ENCODE measurements at places on chromosomes 16 and 17. TPM values are rescaled to one million over a fixed set of nuclear protein-coding genes. Genes with fewer than 3 reads are reported as not detected.

GRCh38 chr16:69709456-69710084, 16.8 kb downstream of the NQO1 start:
- peak; percentile 37 for ATAC-seq

SCGB1C2 gene
- not detected for total RNA-seq

KREMEN2 gene
- total RNA-seq = 1.3 TPM

DNA sequence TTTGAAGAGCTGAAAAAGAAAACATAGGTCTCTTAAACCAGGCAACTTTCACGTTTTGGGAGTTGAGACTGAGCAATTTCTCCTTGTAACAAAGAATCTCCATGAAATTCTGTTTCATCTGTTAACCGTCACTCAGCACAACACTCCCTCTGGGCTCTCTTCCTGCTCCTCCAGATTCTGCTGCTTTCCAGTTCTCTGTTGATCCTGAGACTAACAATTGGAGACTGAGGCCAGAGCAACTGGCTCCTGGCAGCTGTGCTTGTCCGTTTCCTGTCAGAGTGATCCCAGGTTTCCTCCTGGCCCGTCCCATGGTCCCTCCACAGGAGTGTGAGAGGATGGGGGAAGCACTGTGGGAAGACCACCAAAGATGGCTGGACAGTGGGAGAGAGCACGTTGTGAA, 32.5 kb downstream of the IST1 start:
- peak; percentile 14 for ATAC-seq

DNA sequence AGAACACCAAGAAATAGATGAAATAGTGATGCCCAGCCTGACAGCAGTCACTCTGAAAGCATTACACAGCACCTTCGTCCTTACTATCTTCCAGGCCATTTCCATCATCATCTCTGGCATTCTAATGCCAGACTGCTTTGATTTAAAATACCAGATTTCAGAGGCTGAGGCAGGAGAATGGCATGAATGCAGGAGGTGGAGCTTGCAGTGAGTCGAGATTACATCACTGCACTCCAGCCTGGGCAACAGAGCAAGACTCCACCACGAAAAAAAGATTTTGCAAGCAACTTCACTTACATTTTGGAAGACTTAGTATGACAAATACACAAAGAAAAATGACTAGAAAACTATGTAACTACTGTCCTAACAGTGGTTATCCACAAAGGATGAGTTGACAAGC, 244.0 kb downstream of the CPPED1 start:
- ATAC-seq = no peak

TEX19 gene
- total RNA-seq = not detected

- ATAC-seq = no peak
These were observed 24.0 kb downstream of the IGF2BP1 start for GRCh38 chr17:49021095-49021767.

DNA sequence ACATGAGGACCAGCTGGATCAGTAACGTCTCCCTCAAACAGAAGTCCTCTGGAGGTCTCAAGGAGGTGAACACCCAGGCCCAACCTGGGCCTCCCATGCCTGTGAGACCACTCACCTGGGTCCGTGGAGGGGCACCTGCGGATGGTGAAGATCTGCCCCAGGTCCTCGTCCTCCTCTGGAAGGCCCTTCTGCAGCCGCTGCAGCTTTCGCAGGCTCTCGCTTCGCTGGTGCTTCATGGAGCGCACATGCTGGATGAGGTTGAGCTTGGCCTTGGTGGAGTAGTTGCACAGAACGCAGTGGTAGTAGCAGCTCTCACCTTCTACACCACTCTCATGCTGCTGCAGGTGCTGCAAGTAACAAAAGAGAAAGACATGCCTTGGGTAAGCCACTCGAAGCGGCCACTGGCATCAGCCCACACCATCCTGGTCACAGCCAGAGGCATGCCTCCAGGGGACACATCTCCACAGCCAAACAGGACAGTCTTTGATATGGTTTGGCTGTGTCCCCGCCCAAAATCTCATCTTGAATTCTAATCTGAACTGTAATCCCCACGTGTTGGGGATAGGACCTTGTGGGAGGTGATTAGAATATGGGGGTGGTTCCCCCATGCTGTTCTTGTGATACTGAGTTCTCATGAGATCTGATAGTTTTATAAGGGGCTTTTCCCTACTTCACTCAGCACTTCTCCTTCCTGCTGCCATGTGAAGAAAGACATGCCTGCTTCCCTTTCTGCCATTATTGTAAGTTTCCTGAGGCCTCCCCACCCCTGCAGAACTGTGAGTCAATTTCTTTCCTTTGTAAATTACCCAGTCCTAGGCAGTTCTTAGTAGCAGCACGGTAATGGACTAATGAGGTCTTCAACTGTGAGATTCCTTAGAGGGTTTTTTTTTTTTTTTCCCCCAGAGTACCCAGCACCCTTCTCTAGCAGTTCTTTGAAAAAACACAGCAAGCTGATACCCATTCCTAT, 158.0 kb downstream of the ZFHX3 start:
- ATAC-seq = no peak

KRT33A gene
- total RNA-seq = 0.92 TPM

DNA sequence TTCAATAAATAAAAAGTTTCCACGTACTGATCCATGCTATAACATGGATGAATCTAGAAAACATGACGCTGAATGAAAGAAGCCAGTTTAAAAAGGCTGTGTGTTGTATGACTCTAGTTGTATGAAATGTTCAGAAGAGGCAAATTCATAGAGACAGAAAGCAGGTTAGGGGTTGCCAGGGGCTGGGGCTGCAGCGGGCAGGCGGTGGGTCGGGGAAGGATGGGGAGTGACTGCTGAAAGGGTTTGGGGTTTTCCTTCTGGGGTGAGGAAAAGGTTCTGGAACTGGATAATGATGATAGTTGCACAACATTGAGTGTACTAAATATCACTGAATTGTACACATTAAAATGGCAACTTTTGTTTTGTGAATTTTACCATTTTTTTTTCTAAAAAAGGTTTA, 36.3 kb downstream of the NOL11 start:
- ATAC-seq = no peak

DNA sequence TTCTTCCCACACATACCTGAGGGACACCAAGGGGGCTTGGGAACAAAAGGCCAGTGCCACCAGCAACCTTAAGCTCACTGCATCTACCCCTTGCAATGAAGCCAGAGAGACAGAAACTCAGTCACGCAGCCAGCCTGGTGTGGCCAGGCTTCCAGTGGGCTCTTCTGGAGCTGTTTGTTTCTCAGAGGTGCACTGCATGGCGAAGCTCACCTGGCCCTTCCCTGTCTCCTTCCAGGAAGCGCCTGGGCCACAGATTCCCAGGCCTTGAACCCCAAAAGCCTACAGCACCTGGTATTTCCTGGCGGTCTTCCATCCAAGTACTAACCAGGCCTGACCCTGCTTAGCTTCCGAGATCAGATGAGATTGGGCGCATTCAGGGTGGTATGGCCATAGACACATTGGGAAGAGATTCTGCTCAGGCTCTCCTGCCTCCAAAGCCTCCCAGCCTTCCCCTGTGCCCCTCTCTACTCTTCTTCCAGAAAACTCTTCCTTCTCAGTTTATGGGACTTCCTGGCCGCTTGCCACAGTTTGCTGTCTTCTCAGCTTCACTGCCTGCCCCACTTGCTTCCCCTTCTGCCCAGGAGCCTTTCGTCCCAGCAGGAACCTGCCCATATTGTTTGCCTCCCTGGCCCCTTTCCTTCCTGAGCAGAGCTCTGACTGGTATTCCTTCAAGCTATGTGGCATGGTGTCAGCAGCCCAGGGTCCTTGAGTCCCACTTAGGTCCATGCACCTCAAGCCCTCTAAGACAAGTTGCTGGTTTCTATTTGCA, 1.6 kb downstream of the CISD3 start:
- ATAC-seq = no peak

DNA sequence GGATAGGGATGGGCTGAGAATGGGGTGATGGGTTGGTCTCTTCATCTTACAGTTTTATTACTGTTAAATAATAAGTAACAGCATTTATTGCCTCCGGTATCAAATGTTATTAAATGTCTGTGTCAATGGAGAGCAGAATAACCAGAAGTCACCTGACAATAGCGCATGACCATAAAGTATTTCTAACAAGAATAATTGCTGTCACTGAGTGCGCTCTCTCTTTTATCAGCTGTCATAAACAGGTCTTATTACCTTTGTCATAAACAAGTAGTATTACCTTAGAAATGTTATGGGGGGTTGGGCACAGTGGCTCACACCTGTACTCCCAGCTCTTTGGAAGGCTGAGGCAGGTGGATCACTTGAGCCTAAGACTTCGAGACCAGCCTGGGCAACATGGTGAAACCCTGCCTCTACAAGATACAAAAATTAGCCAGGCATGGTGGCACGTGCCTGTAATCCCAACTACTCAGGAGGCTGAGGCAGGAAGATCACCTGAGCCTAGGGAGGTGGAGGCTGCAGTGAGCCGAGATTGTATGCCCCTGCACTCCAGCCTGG, 120.6 kb downstream of the MAP2K6 start:
- ATAC-seq = no peak

DNA sequence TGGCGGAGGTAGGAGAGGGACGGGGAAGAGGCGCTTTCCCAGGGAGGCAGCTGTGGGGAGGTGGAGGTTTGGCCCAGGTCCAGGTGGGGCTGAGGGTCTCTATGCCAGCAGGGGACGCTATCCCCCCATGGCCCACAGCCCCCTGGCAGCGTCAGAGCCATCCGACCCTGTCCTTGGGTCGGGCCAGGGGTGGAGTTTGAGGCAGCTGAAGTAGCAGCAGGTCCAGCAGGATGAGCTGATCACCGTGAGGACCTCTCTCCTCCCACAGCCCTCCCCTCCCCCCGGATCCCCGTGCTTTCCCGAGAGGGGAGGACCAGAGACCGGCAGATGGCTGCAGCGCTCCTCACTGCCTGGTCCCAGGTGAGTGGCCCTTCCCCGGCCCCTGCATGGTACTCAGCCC, 3.2 kb downstream of the ZNF205 start:
- ATAC-seq = no peak

GRCh38 chr16:1778200-1779179, 3.9 kb downstream of the SPSB3 start:
- no peak for ATAC-seq

DNA sequence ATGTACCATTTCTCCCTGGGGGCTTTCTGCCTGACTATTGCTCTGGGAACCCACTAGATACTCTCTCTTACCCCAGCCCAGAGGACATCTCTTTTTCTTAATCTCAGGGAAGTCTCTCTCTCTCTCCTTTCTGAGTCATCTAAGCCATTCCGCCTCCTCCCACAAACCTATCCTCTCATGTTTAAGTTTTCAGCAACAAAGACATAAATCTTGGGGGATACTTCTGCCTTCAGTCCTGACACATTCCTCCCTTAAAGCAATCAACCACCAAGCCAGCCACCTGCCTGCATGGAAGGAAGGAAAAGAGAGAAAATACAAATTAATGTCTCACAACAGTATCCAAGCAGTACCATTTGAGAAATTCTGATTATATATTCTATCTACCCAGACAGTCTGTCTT, 128.8 kb downstream of the HS3ST2 start:
- ATAC-seq = no peak

SLC47A2 gene
- total RNA-seq = 0.92 TPM

DNA sequence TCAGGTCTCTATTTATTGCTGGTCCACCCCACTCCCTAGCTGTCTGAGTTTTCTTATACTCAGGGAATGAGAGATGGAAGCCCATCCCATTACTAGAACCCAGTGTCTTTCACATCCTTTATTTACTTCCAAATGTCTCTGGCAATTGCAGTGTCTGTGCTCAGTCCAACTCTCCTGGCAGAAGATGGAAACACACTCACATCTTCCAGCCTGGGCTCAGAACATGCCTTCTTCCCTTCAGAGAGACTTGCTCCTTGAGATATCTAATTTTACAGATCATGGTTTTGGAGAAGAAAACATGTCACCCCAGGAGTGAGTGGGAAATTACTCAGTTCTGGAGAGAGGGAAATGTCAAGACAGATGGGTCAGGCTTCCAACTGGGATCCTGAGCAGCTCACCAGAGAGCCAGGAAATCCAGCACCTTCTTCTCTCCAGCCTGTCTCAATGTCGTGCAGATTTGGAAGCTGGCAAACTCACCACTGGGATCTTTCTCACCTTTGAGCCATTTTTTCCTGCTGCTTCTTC, 494.4 kb downstream of the HS3ST4 start:
- no peak for ATAC-seq

GRCh38 chr17:70099294-70099693, 24.3 kb downstream of the KCNJ16 start:
- ATAC-seq = no peak

G6PC1 gene
- total RNA-seq = not detected

- ATAC-seq = peak; percentile 6
These were observed 8.4 kb downstream of the FSCN2 start for GRCh38 chr17:81536299-81537290.

DNA sequence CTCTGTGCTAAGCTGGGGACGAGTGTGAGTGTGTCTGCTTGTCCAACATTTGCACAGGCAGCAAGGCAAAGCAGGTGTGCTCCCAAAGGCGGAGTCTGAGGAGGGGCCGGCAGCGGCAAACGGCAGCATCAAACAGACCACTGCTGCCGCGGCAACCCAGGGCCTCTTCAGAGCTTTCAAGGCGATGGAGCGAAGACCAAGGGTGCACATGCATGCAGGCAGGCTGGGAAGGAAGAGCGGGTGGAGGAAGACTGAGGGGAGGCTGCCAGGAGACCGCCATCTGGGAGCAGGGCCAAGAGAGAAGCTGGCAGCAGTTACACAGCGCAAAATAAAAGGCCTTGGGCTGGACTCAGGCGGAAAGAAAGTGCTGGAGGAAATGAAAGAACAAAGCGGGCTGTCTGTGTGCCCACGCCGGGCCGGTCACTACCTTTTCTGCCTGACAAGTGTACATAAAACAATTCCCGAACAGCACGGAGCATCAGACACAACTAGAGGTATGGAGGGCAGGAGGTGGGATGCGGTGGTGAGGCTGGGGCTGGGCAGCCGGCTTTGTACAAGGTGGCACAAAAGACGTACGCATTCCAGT, 8.5 kb downstream of the TIMM22 start:
- peak; percentile 33 for ATAC-seq

GRCh38 chr17:79156463-79157095, 82.0 kb downstream of the ENGASE start:
- ATAC-seq = no peak

GRCh38 chr16:3264137-3265036, 8.0 kb upstream of the MEFV start:
- peak; percentile 94 for ATAC-seq

GRCh38 chr16:78538919-78539318, 439.5 kb downstream of the WWOX start:
- peak; percentile 88 for ATAC-seq

GRCh38 chr17:77645072-77646045, 313.1 kb upstream of the TNRC6C start:
- ATAC-seq = no peak

HBA2 gene
- total RNA-seq = 8.2 TPM

DNA sequence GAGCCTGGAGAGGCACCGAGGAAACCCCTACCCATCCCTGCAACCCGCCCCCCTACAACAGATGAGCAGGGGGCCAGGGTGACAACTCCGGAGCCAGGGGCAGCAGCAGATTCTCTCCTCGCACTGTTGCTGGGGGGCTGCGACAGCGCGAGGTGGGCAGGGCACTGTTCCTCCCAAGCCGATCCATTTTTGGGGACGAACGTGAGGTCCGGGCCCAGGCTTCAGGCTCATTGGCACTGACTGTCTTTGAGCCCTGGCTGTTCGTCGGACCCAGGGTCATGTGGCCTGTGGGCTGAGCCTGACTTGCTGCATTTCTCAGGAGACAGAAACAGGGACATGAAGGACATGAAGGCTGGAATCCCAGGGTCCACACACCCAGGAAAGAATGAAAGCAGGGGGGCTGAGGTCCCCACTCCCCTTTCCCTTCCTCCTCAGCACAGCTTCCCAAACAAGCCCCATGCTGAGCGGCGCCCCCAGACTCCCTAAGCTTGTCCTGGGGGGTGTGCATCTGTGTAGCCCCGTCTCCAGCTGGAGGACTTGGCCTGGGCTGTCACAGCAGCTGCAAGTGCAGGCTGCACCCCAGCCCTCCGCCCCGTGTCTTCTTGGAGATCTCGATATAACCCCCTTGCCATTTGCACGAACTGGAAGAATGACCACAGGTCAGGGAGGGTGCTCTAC, 18.7 kb downstream of the CEP295NL start:
- ATAC-seq = no peak

Measured in esophagus mucosa (tissue), 1 donor.